Left ventricle myocardium superior (tissue), 1 donor: ENCODE measurements at places on chromosomes 2 and 18. TPM values are rescaled to one million over a fixed set of nuclear protein-coding genes. Genes with fewer than 3 reads are reported as not detected.

Gene FAM136A
- total RNA-seq = 28.5 TPM

Gene ITGB6
- 4.4 TPM for total RNA-seq

Gene RGPD3
- not detected for total RNA-seq

Gene CNDP1
- not detected for total RNA-seq

Gene ANO7
- total RNA-seq = 1.1 TPM

Gene C2orf74
- total RNA-seq = 28.0 TPM

Gene TFCP2L1
- 0.17 TPM for total RNA-seq

Gene DHRS9
- total RNA-seq = 0.74 TPM

Gene AQP4
- total RNA-seq = 20.0 TPM

Gene HOXD9
- not detected for total RNA-seq

Gene MPP4
- total RNA-seq = not detected

Gene DAW1
- total RNA-seq = not detected

Gene MOGAT1
- 0.25 TPM for total RNA-seq

Gene PLA2R1
- total RNA-seq = 2.9 TPM

Gene EVA1A
- total RNA-seq = 0.94 TPM

Gene PRKAG3
- total RNA-seq = 0.12 TPM

Gene ESPNL
- total RNA-seq = not detected

Gene LIMS2
- total RNA-seq = 274 TPM

Gene CD207
- not detected for total RNA-seq

Gene DARS1
- total RNA-seq = 62.0 TPM

Gene DGUOK
- total RNA-seq = 18.1 TPM

Gene C1GALT1C1L
- 0.64 TPM for total RNA-seq

Gene COL4A3
- total RNA-seq = 4.5 TPM

Gene ALK
- not detected for total RNA-seq

Gene KIF1A
- 1.6 TPM for total RNA-seq

Gene SERPINB13
- total RNA-seq = not detected

Gene SELENOI
- total RNA-seq = 14.5 TPM

Gene RESP18
- not detected for total RNA-seq

Gene SKOR2
- total RNA-seq = not detected

Gene NMS
- not detected for total RNA-seq

Gene METTL5
- 67.8 TPM for total RNA-seq

Gene CHRND
- not detected for total RNA-seq

Gene NCK2
- 39.9 TPM for total RNA-seq

Gene WDR35
- total RNA-seq = 5.1 TPM

Gene DNAJC5G
- 2.1 TPM for total RNA-seq

Gene HJURP
- total RNA-seq = 0.52 TPM

Gene ARPC2
- total RNA-seq = 139 TPM
